Ureter (tissue), 1 donor: ENCODE measurements at places on chromosomes 7 and 10.

DNA sequence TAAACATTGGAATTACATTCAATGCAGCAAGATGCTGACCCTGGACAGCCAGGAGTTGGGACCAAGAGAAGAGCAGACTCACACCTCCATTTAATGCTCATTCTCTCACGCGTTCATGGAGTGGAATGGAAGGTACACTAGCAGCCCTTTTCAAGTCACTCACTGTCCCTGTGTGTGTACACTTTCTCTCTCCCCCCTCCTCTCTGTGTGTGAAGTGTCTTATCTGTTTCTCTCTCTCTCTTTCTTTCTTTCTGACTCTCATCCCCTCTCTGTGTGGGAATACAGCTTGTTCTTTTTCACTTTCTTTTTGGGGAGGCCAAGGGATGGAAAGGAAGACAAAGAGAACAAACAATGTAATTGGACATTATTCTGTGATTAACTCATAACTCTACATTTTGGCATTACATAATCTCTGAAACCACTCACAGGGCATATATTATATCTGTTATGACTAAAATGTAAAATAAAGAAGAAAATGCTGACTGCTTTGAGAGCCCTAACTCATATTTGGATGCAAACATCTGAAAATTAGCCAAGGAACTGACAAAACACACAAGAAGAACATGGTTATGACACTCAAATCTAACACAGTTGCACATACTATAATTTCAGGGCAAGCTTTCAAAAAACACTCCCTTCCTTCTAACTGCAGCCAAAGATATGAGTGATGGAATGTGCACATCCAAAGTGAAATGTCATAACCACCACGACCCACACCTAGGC is 188.8 kb downstream of the PARD3 start:
- no peak for DNase-seq

GRCh38 chr10:90308223-90308622 is 549.6 kb downstream of the HTR7 start:
- DNase-seq = no peak

- no peak for DNase-seq
Observed at GRCh38 chr10:21369697-21370096, 155.8 kb downstream of the SKIDA1 start.

GRCh38 chr7:43904533-43905208 is 1.7 kb downstream of the URGCP start:
- DNase-seq = no peak

DNA sequence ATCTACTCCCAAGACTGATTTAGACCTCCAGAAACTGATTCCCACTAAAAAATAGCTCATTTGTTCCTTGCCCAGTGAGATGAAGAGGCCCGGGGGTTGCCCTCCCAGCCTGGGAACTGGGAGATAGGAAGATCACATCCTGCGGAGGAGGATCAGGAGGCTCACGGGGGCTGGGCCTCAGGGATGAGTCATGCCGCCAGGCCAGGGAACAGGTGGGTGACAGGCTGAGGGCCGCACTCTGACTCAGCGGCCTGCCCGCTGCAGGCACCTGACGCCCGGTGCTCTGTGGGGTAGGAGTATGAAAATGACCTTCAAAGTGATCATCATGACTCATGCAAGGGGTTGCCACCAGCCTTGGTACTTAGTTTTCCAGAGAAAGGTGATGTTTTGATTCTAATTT is 104.5 kb upstream of the ZPBP start:
- no peak for DNase-seq

DNA sequence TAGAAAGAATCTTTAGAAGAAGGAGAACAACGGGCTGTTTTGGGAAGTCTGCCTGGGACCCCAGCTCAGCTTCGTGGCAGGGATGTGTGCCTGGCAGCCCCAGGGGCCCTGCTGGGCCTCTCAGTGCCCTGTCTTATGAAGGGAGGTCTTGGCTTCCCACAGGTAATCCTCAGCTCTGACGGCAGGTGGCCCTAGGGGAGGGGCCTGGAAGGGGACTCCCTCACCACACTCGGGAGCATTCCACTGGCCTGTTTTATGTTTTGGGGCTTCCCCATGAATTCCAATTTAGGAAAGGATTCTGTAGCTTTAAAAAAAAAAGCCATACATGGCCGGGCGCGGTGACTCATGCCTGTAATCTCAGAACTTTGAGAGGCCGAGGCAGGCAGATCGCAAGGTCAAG is 3.0 kb upstream of the DMBT1 start:
- DNase-seq = no peak

DNA sequence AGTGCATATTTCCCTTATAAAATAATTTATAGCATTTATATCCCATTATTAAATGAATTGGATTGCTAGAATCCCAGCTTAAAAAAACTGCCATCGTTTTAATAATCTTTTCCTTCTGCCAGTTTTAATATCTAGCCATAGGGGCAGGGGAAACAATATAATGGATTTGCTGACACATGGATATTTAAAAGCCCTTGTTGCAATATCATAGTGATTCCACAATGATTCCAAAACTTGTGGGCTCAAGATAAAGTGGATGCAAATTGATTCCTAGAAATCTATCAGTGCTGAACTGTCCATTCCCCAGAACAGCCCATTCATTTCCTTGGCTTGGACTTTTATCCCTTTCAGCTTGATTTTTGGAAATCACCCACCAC is 2.6 kb downstream of the CPA2 start:
- DNase-seq = no peak

DNA sequence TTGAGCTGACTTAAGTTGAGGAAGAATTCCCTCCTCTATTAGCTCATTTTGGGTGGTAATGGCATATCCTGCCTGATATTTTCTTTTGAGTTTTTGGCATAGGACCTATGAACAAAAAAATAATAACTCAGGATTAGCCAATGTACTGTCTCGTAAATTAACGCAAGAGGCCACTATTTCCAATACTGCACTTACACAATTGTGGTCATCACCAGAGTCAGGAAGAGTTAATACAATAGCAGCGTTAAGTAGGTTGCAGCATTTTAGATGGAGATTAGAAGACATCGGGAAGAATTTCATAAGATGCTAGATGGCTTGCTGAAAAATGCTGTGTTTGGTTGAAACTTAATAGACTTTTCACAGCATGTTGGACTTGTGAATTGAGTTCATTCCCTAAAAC is 36.4 kb downstream of the ANTXRL start:
- DNase-seq = no peak

GRCh38 chr10:70162151-70162891 is 8.0 kb downstream of the SAR1A start:
- DNase-seq = no peak

- no peak for DNase-seq
Observed at GRCh38 chr7:107660381-107661080, at the start of gene SLC26A4. Gene SLC26A4, plus strand, starts transcription at chr7:107660828. Its CDS starts 814 bp downstream, at chr7:107661642.

DNA sequence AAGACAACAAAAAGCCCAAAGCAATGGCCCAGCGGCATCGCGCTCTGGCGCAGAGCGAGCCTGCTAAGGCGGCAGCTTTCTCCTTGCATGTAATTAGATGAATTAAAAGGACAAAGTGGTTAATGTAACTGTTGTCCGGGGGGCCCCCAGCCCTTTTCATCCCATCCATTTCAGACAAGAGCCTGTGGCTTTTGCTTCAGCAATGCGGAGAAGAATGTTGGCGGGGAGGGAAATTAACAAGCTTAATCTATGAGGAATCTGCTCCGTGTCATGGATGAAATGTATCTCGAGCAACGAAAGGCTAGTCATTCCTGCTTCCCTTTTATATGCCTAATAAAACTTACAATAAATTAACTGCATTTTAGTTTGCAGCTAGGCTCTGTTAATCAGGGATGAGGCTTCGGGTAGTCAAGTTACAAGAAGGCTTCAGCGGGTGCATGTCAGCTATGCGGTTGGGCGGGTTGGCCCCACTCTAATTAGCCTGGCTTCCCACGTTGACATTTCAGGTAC is 203.3 kb downstream of the BUB3 start:
- DNase-seq = no peak
